ENCODE measurements at places on chromosomes 5 and 9. TPM values are rescaled to one million over a fixed set of nuclear protein-coding genes. Genes with fewer than 3 reads are reported as not detected.

DNA sequence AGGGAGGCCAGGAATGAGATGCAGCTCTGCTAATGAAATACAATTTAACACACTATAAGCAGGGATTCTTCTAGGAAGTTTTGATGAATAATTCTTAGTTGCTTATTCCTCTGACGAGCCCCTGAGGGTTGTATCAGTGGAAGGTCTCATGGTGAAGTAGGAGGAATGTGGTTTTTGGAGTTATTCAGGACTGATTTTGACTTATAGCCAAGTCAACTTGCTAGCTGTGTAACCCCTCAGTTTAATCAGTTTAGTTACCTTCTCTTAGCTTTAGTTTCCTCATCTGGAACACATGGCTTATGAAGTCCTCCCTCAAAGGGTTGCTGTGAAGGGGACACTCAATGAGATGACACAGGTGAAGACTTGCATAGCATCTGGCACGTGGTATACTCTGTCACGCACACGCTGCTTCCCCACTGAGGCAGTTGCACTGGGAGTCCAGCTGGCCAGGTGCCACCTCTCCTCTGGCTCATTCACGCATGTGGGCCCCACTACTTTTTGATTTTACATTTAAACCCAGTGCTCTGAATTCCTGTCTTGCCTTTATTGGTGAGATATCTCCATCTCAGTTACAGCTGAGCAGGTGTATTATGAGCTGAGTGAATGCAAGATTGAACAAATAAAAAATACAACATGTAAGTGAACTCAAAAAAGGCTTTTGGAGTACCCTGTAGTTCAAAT is 415.0 kb downstream of the ARHGEF28 start:
- no peaks in the 10 kb centered on the region for H3K36me3 ChIP-seq
- DNase-seq, result no peak
- H3K27ac ChIP-seq, result no peak overlapping the region
- H3K4me3 ChIP-seq, result no peak overlapping the region
- no peaks in the 10 kb centered on the region for H3K27me3 ChIP-seq

- no peak for DNase-seq
- no peak overlapping the region for H3K27ac ChIP-seq
- H3K4me1 ChIP-seq, result no peaks in the 10 kb centered on the region
- H3K4me3 ChIP-seq, result no peak overlapping the region
- H3K27me3 ChIP-seq, result no peaks in the 10 kb centered on the region
Measured at GRCh38 chr5:116772806-116773205, 198.2 kb upstream of the SEMA6A start.

DNA sequence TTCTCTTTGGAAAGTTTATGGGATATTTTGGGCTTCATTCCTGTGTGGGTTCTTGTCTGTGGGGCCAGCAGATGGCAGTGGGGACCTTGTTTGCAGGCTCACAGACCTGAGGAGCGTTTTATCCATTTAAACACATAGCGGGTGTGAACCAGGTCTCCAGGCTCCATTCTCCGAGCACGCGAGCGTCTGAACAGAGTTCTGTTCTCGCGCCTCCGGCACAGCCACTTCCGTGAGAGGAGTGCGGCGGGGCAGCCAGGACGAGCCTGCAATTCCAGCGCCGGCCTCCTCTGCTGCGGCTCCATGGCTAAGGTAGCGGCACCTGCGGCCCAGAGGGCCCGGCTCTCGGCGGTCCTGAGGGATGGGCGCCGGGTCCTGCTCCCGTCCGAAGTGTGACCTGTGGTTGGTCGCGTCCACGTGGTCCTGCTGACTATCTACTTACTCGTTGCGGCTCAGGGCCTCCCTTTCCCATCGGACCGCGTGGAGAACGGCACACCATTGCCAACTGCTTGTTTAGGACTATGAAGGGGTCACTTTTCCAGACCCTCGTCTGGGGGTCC is 7.3 kb downstream of the NRARP start:
- H3K27ac ChIP-seq, result no peak overlapping the region
- no peaks in the 10 kb centered on the region for H3K36me3 ChIP-seq
- H3K4me1 ChIP-seq, result peaks cover 2% of the 10 kb centered on the region
- H3K27me3 ChIP-seq, result peaks cover 6% of the 10 kb centered on the region

GRCh38 chr5:137395011-137395755 is 103.9 kb downstream of the SPOCK1 start:
- no peak overlapping the region for H3K27ac ChIP-seq
- no peak for DNase-seq
- H3K4me3 ChIP-seq, result no peak overlapping the region
- no peaks in the 10 kb centered on the region for H3K4me1 ChIP-seq
- H3K27me3 ChIP-seq, result no peaks in the 10 kb centered on the region

GRCh38 chr9:17837965-17838364 is 259.1 kb downstream of the SH3GL2 start:
- H3K27me3 ChIP-seq, result no peaks in the 10 kb centered on the region
- no peaks in the 10 kb centered on the region for H3K4me1 ChIP-seq
- no peaks in the 10 kb centered on the region for H3K36me3 ChIP-seq

- DNase-seq, result no peak
- H3K4me3 ChIP-seq, result no peak overlapping the region
- H3K27ac ChIP-seq, result no peak overlapping the region
- no peaks in the 10 kb centered on the region for H3K27me3 ChIP-seq
Measured at GRCh38 chr5:93154535-93154934, 426.5 kb downstream of the NR2F1-AS1 start.

GRCh38 chr9:137150617-137151457 is 11.9 kb downstream of the GRIN1 start:
- no peaks in the 10 kb centered on the region for H3K36me3 ChIP-seq
- no peak overlapping the region for H3K27ac ChIP-seq
- H3K4me3 ChIP-seq, result no peak overlapping the region
- no peak for DNase-seq

DNA sequence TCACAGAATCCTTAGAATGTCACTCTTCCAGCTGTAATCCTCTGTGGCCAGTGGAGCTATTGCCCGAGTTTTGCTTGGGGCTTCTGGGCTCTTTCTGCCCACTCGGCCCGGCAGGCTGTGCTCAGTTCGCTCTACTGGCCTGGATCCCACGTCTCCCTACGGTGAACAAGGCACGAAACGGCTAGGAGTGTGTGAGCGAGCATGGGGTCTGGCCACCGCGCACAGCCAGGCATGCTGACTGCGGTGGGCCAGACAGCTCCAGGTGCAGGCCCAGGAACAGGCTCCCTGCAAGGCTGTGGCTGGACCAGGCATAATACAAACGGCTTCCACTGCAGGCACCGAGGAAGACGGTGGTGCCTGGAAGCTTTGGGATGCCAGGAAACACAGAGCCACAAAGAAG is 2035.5 kb upstream of the ACO1 start:
- H3K27me3 ChIP-seq, result no peaks in the 10 kb centered on the region
- no peak for DNase-seq
- H3K4me3 ChIP-seq, result no peak overlapping the region
- no peaks in the 10 kb centered on the region for H3K4me1 ChIP-seq
- no peaks in the 10 kb centered on the region for H3K36me3 ChIP-seq

GRCh38 chr5:134902071-134902801 is 2.7 kb upstream of the PCBD2 start:
- peaks cover 3% of the 10 kb centered on the region for H3K4me1 ChIP-seq
- peaks cover 25% of the 10 kb centered on the region for H3K36me3 ChIP-seq
- H3K27me3 ChIP-seq, result no peaks in the 10 kb centered on the region
- no peak for DNase-seq
- H3K27ac ChIP-seq, result no peak overlapping the region

- H3K27me3 ChIP-seq, result peaks cover 40% of the 10 kb centered on the region
- no peaks in the 10 kb centered on the region for H3K36me3 ChIP-seq
- no peak for DNase-seq
- no peak overlapping the region for H3K27ac ChIP-seq
- no peak overlapping the region for H3K4me3 ChIP-seq
Measured at GRCh38 chr5:139843991-139844390, 48.4 kb downstream of the PSD2 start.

DNA sequence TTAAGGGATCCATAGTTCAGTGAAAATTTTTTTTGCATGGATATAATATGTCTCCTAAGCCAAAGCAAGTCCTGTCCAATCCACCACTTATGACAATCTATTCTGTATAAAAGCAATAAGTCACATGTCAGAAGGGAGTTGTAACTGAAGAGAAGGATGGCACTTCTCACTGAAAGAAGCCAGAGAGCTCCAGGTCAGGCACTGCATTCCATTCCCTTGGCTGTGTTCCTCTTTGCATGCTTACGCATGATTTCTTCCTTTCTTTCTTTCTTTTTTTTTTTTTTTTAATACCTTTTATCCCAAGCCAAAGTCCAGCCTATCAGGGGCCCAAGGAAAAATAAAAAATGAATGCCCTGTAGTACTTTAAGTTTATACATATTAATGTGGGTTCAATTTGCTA is 39.8 kb downstream of the MAMDC2 start:
- no peak for DNase-seq
- no peaks in the 10 kb centered on the region for H3K27me3 ChIP-seq
- H3K4me3 ChIP-seq, result no peak overlapping the region
- H3K4me1 ChIP-seq, result no peaks in the 10 kb centered on the region
- H3K27ac ChIP-seq, result no peak overlapping the region

FAM174A gene
- 6.0 TPM for total RNA-seq

HAND1 gene
- total RNA-seq, result not detected

TERT gene
- 0.70 TPM for total RNA-seq

PCDHGA3 gene
- not detected for total RNA-seq

TMEM252 gene
- total RNA-seq, result not detected

PRUNE2 gene
- total RNA-seq, result 0.76 TPM

PDE8B gene
- not detected for total RNA-seq

IFNE gene
- total RNA-seq, result not detected

CD274 gene
- 11.4 TPM for total RNA-seq

TEK gene
- total RNA-seq, result not detected

PFN3 gene
- total RNA-seq, result not detected

PDLIM4 gene
- not detected for total RNA-seq

SHLD3 gene
- total RNA-seq, result 10.0 TPM

TMEM174 gene
- not detected for total RNA-seq
